ENCODE measurements at places on chromosomes 6 and 20. TPM values are rescaled to one million over a fixed set of nuclear protein-coding genes. Genes with fewer than 3 reads are reported as not detected.

Gene CHRNA4
- total RNA-seq: not detected

Gene SLC4A11
- total RNA-seq: 0.91 TPM

Gene ABHD16B
- total RNA-seq: not detected

Gene POU3F2
- total RNA-seq: not detected

Gene CDH26
- total RNA-seq: 1.5 TPM

Gene CCM2L
- not detected for total RNA-seq

Gene OLIG3
- not detected for total RNA-seq
